ENCODE measurements at places on chromosomes 16 and 17.
A peak's percentile ranks its signal among the peaks of the same experiment; 100 is the strongest.

DNA sequence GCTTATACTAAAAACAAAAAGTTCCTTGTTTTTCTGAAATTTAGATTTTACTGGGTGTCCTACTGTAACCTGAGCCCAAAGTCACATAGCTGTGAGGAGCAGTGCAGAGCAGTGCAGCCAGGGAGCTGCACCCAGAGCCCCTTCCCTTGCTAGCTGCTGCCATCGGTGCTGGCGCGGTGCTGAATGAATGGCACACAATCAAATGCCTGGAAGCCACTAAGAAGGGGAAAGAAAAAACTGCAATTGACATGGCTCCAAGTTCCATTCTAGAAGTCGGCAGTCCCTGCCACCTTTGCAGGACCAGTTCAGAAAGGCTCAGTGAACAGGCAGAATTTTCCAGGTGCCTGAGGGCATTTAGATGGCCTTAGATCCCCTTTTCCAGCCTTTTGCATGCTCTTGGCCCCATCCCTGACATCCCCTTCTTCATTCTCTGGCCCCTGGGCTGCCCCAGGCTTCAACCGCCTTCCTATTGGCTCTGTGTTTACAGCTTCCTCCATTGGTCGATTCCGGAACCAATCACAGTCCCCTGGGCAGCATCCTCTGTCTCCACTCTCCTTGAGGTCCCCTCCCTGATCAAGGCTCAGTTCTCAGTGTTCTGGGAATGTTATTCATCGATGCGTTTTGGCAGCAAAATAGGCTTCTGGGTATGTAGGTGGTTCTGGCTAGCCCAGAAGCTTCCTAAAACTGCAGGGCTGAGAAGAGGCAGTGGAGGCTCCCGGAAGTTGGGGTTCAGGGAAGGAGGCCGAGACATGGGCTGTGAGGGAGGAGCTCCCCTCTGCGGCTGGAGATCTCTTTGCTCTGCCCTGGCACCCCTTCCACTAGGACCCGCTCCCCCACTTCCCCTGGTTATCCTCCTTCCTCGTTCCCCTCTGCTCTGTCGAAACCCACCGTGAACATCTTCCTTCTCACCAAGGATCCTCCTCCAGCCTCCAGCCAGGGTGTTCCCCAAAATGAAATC, 37.9 kb downstream of the ATP2C2 start:
- DNase-seq, result no peak

- DNase-seq, result no peak
Observed at GRCh38 chr16:57204675-57205074, 18.5 kb downstream of the RSPRY1 start.

DNA sequence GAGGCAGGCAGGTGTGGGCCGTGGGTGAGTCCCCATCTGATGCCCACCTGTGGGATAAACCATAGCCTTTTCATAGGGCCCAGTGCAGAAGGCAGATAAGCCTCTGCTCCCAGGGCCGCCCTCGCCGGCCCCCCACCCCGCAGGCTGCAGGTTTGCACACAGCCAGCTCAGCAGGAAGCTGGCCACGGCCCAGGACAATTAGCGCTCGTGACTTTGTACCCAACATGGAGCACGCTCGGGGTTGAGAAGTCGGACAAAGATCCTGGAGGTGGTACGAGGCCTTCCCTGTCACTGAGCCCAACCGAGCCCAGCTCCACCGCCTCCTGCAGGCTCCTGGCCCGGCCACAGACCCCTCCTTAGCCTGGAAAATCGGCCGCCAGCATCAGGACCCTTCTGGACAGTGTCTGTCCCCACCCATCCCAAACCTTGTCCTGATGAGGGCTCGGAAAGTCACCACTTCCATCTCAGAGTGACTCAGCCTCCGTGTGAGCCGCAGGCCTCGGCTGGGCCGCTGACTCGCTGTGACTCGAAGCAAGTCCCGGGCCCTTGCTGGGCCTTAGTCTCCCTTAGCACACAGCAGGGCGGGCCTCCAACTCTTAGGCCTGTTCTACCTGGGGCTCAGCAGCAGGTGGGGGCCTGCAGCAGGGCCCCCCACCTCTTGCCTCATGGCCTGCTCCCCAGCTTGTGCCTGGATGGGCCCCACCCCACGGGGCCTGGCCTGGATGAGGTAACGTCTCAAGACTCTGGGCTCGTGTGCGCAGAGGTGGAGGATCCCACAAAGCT, 22.7 kb downstream of the FAM83G start:
- DNase-seq, result no peak

GRCh38 chr17:54177606-54178308, 355.0 kb downstream of the KIF2B start:
- no peak for DNase-seq

DNA sequence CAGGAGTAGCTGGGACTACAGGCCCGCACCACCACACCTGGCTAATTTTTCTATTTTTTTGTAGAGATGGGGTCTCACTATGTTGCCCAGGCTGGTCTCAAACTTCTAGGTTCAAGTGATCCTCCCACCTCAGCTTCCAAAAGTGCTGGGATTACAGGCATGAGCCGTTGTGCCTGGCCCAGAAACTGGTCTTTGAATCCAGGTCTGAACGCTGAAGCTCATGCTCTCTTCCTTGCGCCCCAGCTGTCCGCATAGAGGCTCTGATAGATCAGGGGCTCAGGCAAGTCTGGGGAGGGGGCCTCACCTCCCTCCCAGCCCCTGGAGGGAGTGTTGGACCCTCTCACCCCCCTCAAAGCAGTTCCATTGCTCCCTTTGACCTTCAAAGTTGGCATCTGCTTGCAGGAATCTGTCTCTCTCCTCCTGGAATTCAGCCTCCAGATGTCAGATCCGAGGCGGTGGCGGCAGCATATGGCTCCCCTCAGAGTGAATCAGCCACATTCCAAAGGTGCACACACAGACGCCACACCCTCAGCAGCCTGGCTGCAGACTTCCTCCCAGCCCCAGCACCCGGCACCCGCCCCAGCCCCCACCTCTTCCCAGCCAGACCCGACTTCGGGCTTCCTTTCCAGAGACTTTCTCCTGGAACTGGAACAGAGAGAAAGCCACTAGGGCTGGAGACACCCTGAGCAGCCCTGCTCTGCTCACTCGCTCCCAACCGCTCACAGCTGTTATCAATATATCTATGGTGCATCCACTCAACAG, 16.9 kb upstream of the GLIS2 start:
- no peak for DNase-seq

DNA sequence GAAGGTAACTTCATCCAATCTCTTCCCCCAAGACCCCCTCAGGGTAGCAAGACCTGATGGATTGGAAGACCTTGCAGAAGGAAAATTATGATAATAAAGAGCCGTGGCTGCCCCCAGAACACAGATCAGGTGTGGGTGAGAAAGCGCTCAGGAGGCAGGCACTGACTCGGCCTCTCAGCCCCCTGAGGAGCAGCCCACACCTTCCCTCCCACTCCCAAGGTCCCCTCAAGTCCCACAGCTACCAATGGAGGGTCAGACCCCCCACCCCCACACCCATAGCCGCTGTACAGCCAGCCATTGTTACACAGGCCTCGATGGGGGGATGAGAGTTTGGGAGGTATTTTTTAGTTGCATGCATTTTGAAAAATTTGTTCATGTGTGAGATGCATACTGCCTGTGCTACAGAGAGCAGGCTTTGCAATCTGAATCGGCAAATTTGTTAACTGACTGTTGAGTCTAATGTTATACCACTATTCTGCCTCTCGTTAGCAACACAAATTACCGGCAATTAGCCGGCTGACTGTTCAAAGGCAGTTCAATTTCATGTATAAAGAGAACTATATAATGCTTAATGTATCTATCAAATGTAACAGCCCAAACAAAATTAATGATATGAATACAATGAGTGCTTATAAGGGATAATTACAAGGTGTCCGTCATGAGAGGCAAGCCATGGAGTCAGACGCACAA, 211.7 kb downstream of the C16orf78 start:
- no peak for DNase-seq

- DNase-seq, result no peak
Observed at GRCh38 chr16:52203096-52203495, 343.8 kb downstream of the TOX3 start.

- no peak for DNase-seq
Observed at GRCh38 chr16:89052191-89052889, 41.3 kb upstream of the ACSF3 start.

DNA sequence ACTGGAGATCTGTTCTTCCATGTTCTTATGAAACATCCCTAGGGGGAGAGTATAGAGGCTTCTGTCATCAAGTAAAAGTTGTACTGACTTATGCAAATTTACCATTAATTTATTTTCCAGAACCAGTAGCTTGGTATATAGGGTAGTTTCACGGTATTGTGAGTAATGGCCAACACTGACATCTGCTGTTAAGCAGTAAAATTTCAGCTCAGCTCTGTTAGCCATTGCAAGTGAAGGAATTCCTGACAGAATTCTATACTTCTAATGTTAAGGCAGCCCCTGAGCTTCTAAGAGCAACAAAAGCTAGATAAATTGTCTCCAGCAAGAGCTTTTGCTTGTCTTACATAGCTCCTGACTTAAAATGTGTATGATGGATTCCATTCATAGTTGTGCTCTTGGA, 613.5 kb upstream of the C16orf82 start:
- no peak for DNase-seq

- DNase-seq, result no peak
Observed at GRCh38 chr16:31496670-31497069, 11.5 kb downstream of the RUSF1 start.

- DNase-seq, result peak; percentile 31
Observed at GRCh38 chr17:30824002-30824355, 513 bp downstream of the CRLF3 start.

- peak; percentile 22 for DNase-seq
Observed at GRCh38 chr17:40025991-40026815, 11.0 kb downstream of the CSF3 start.

- DNase-seq, result no peak
Observed at GRCh38 chr17:6393351-6393952, 41.5 kb downstream of the AIPL1 start.

GRCh38 chr16:19309178-19309577, 23.6 kb downstream of the CLEC19A start:
- no peak for DNase-seq

- DNase-seq, result no peak
Observed at GRCh38 chr17:30091771-30092170, 24.8 kb upstream of the NSRP1 start.

DNA sequence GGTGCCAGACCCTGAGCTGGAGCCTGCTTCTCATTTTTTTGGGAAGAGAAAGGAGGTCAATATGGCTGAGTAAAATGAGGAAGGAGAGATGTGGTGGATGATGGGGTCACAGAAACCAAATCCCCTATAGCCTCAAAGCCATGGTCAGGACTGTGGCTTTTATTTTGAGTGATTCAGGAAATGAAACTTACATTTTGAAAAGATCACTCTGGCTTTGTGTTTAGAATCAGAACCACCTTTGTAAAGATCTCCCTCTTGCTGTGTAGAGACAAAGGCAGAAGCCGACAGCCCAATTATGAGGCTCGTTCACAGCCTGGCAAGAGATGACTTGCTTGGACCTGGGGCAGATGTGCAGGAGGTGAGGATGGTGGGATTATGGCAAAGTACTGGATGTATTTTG, 121.6 kb upstream of the ANKFN1 start:
- no peak for DNase-seq

DNA sequence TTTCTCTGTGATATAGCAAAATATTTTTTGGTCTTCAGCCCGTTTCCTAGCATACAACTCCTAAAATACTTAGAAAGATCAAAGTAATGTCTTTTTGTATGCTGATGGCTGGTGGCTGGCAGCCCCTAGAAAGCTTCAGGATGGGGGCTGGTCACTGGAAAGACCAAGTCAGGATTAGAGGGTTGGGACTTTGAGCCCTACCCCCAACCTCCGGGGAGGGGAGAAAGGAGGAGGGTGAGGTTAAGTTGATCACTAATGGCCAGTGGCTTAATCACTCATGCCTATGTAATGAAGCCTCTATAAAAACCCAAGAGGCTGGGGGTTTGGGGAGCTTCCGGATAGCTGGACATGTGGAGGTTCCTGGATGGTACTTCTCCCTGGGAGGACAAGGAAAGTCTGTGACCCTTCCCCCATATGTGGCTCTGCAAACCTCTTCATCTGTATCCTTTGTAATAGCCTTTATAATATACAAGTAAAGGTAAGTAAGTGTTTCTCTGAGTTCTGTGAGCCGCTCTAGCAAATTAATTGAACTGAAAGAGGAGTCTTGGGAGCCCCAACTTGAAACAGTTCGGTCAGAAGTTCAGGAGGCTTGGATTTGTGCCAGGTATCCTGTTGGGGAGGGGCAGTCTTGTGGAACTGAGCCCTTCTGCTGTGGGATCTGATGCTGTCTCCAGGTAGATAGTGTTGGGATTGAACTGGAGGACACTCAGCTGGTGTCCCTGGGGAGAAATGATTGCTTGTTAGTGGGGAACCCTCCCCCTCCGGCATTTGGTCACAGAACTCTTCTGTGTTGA, 3.5 kb downstream of the SLC7A6 start:
- no peak for DNase-seq

DNA sequence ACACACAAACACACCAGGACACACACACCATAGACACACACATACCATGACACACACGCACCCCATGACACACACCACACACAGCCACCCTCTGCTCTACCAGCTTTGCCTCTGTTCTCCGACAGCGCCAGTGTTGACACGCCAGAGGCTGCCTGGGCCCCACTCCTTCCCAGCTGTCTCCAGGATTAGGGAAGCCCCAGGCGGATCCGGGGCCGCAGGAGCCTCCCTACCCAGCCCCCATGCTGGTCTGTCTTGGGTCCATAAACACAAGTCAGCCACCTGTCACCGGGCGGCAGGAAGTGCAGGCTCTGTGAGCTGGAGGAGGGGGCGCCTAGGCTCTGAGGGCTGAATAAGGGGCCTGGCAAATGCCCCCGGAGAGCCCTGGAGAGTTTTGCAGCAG, 10.5 kb downstream of the TBC1D16 start:
- no peak for DNase-seq

DNA sequence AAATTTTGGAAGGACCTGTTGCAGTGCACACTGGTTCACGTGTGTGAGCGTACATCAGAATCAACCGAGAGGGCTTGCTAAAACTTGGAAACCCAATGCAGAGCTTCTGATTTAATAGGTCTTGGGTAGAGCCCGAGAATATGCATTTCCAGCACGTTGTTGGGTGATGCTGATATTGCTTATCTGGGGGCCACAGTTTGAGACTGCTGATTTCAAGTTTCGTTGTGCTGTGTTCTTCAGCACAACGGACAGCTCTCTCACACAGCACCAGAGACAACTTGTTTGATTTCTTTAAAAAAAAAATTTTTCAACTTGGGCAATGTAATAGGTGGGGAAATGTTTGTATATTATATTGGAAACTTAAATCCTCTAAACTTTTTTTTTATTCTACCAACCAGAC, 9.4 kb downstream of the OR4D2 start:
- DNase-seq, result no peak

GRCh38 chr17:64964796-64965195, 45.5 kb upstream of the LRRC37A3 start:
- DNase-seq, result no peak

- no peak for DNase-seq
Observed at GRCh38 chr16:68116256-68116867, 31.2 kb downstream of the NFATC3 start.

GRCh38 chr17:74749279-74750038, 1.0 kb downstream of the NHERF1 start:
- DNase-seq, result no peak

GRCh38 chr16:81647527-81647926, 131.6 kb upstream of the PLCG2 start:
- DNase-seq, result no peak

- DNase-seq, result no peak
Observed at GRCh38 chr16:28846933-28847273, 755 bp upstream of the TUFM start.

GRCh38 chr16:89422905-89423630, 67.3 kb downstream of the ANKRD11 start:
- peak; percentile 60 for DNase-seq

All from activated CD4-positive, alpha-beta T cell treated with anti-CD3 and anti-CD28 coated beads for 4 hours (primary cell).